ENCODE measurements at places on chromosomes 13 and 19. TPM values are rescaled to one million over a fixed set of nuclear protein-coding genes. Genes with fewer than 3 reads are reported as not detected.

Gene GPR4
- 0.22 TPM for total RNA-seq

Gene OR7C2
- total RNA-seq = not detected

Gene MAP4K1
- 0.85 TPM for total RNA-seq

Gene CRB3
- total RNA-seq = 3.9 TPM

Gene LPAR6
- total RNA-seq = 0.82 TPM
